A549 treated with RU486 at 1 μM for 4 hours (cell line): ENCODE measurements at places on chromosomes 7 and 10. TPM values are rescaled to one million over a fixed set of nuclear protein-coding genes. Genes with fewer than 3 reads are reported as not detected.

Gene NME8
- not detected in 5 replicates for total RNA-seq

Gene GIMAP8
- not detected in 5 replicates for total RNA-seq

Gene TMEM229A
- total RNA-seq: not detected in 5 replicates

Gene AMZ1
- 0.01 to 0.05 TPM in 2 of 5 replicates, not detected in the others for total RNA-seq

Gene VSIR
- 20.8 to 33.9 TPM (median 26.7 TPM) in 5 replicates for total RNA-seq

Gene TMEM140
- 1.1 to 2.0 TPM (median 1.4 TPM) in 5 replicates for total RNA-seq

Gene NUPR2
- not detected in 5 replicates for total RNA-seq

Gene MKI67
- total RNA-seq: 60.7 to 82.4 TPM (median 72.0 TPM) in 5 replicates

Gene ARL4A
- total RNA-seq: 35.3 to 47.1 TPM (median 43.7 TPM) in 5 replicates

Gene GTPBP10
- total RNA-seq: 16.5 to 26.9 TPM (median 23.2 TPM) in 5 replicates

Gene MSMB
- not detected in 5 replicates for total RNA-seq

Gene NEUROG3
- total RNA-seq: not detected in 5 replicates

Gene LMOD2
- total RNA-seq: not detected in 5 replicates

Gene ADK
- 24.9 to 35.3 TPM (median 33.5 TPM) in 5 replicates for total RNA-seq

Gene PRKAR2B
- 1.7 to 3.9 TPM (median 3.3 TPM) in 5 replicates for total RNA-seq

Gene HOXA6
- total RNA-seq: 0.98 to 2.1 TPM (median 1.5 TPM) in 5 replicates

Gene NKX1-2
- total RNA-seq: 0.03 to 0.05 TPM in 2 of 5 replicates, not detected in the others

Gene KLF14
- total RNA-seq: 0.05 to 0.06 TPM in 2 of 5 replicates, not detected in the others

Gene PSD
- total RNA-seq: 0.15 to 0.78 TPM (median 0.51 TPM) in 5 replicates

Gene CRYGN
- total RNA-seq: not detected in 5 replicates

Gene LIPJ
- not detected in 5 replicates for total RNA-seq

Gene TEX36
- not detected in 5 replicates for total RNA-seq

Gene HECW1
- 10.9 to 14.6 TPM (median 13.4 TPM) in 5 replicates for total RNA-seq

Gene PHKG1
- 0.21 to 0.61 TPM (median 0.44 TPM) in 5 replicates for total RNA-seq

Gene KIAA1217
- total RNA-seq: 2.3 to 2.8 TPM (median 2.6 TPM) in 5 replicates

Gene ERVW-1
- total RNA-seq: not detected in 5 replicates

Gene GPR85
- not detected in 5 replicates for total RNA-seq

Gene CC2D2B
- 0.14 TPM in 2 of 5 replicates, not detected in the others for total RNA-seq

Gene NODAL
- total RNA-seq: not detected in 5 replicates

Gene HUS1
- 17.7 to 23.1 TPM (median 18.7 TPM) in 5 replicates for total RNA-seq

Gene DNAH11
- 0.04 to 0.41 TPM (median 0.23 TPM) in 5 replicates for total RNA-seq

Gene TMEM26
- total RNA-seq: 0.03 to 0.26 TPM (median 0.12 TPM) in 4 of 5 replicates, not detected in the other

Gene TYW1B
- total RNA-seq: 2.5 to 3.2 TPM (median 2.9 TPM) in 5 replicates

Gene SYNPO2L
- 0.03 TPM in 1 of 5 replicates, not detected in the others for total RNA-seq

Gene TLL2
- 0.04 to 0.17 TPM (median 0.09 TPM) in 5 replicates for total RNA-seq

Gene GARIN1A
- 0.42 to 1.4 TPM (median 0.71 TPM) in 5 replicates for total RNA-seq

Gene INA
- 22.5 to 30.0 TPM (median 26.3 TPM) in 5 replicates for total RNA-seq

Gene TACC2
- 84.9 to 100 TPM (median 91.6 TPM) in 5 replicates for total RNA-seq

Gene OR2A14
- not detected in 5 replicates for total RNA-seq

Gene PRKAR1B
- total RNA-seq: 23.3 to 30.2 TPM (median 26.5 TPM) in 5 replicates

Gene H2BK1
- total RNA-seq: not detected in 5 replicates

Gene MRLN
- total RNA-seq: not detected in 5 replicates

Gene MACC1
- total RNA-seq: not detected in 5 replicates

Gene KCNMA1
- total RNA-seq: 40.8 to 81.1 TPM (median 75.0 TPM) in 5 replicates

Gene NKX2-3
- 0.07 to 0.09 TPM (median 0.08 TPM) in 4 of 5 replicates, not detected in the other for total RNA-seq

Gene CDK1
- 52.1 to 99.5 TPM (median 91.7 TPM) in 5 replicates for total RNA-seq

Gene UTF1
- 0.08 to 0.16 TPM (median 0.16 TPM) in 3 of 5 replicates, not detected in the others for total RNA-seq

Gene SPDYE2
- total RNA-seq: not detected in 5 replicates

Gene ATRNL1
- total RNA-seq: 0.14 to 0.78 TPM (median 0.29 TPM) in 5 replicates
